Left lobe of liver (tissue), 2 donors: ENCODE measurements at places on chromosomes 5 and 9. TPM values are rescaled to one million over a fixed set of nuclear protein-coding genes. Genes with fewer than 3 reads are reported as not detected.

The MSX2 gene
- total RNA-seq = not detected

The SLC1A3 gene
- 5.6 TPM for total RNA-seq

The CDX1 gene
- 0.15 TPM for total RNA-seq

The VCAN gene
- 2.3 TPM for total RNA-seq

The SYNPO gene
- total RNA-seq = 51.7 TPM

The ACOT12 gene
- 51.6 TPM for total RNA-seq

The ZNF483 gene
- total RNA-seq = 0.53 TPM

The LCN6 gene
- not detected for total RNA-seq

The CHSY3 gene
- total RNA-seq = 0.83 TPM

The PCDHB5 gene
- total RNA-seq = 0.33 TPM

DNA sequence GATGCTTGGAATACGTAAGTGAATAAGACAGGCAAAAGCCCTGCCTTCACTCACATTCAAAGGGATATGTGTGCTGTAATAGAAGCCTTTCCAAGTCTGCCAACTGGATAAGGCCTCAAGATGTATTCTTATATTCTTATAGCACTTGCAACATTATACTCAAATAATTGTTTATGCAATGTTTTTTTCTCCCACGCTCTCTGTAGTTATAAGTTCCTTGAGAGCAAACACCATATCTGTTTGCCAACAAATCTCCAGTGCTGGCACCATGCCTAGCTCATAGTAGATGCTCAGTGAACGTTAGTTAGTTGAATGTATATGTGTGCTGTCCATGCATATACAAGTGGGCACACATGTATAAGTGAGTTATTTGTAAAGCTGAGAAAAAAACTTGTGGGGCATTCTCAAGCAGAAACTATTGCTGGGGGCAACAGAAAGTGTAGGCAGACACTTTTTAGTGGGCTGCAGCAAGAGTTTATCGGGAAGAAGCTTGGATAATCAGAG lies 125.1 kb downstream of the RPS23 start:
- DNase-seq = peak; percentile 44

- no peak for DNase-seq
These were observed 528.0 kb downstream of the BNC2 start for GRCh38 chr9:16342246-16343020.

GRCh38 chr5:130462516-130462915 lies 558.3 kb downstream of the CHSY3 start:
- no peak for DNase-seq

DNA sequence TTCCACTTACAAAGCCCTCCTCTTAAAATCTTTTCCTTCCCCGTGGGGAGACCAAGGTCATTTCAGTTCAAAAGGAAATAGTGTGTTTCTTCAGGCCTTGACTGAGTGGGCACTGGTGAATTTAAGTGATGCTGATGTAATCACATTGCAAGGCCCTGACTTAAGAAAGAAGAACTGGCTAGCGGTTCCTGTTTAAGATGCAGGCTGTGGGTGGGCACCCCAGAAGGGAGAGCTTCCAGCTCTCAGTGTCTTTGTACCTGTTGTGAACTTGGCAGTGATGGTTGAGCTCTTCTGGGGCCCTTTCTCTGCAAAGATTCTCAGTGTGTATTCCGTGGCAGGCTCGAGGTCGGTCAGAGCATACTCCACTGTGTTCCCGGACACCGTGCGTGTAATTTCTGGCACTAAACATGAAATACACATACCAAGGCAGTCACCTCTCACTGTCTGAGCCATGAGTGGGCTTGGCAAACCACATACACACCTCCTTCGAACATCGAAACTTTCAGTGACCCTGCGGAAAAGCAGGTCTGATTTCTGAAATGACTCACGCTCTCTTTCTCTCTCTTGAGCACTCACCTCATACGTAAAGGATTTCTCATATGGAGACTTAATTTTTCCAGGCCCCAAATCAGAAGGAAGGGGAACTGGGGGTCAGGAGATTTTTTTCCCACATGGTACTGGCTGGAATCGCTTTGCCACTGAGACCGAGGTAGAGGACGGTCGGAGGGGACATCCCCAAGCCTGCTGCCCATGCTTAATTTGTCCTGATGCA lies 81.9 kb downstream of the TNC start:
- no peak for DNase-seq

DNA sequence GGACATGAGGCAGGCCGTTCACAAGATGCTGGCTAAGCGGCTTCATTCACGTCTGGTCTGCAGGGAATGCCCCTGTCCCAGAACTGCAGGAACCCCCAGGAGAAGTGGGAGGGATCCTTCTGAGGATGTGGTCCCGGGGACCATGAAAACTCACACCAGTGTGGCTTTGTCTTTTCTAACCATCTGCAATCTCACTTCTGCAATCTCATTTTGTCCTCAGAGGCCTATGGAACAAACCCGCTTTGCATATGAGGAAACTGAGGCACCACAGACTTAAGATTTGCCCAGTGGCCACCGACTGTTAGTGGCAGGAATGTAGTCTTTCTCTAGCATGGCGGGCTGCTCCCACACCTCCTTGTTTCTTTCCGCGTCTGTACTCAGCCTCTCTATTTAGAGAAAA lies 6.9 kb downstream of the CXCL14 start:
- DNase-seq = no peak

DNA sequence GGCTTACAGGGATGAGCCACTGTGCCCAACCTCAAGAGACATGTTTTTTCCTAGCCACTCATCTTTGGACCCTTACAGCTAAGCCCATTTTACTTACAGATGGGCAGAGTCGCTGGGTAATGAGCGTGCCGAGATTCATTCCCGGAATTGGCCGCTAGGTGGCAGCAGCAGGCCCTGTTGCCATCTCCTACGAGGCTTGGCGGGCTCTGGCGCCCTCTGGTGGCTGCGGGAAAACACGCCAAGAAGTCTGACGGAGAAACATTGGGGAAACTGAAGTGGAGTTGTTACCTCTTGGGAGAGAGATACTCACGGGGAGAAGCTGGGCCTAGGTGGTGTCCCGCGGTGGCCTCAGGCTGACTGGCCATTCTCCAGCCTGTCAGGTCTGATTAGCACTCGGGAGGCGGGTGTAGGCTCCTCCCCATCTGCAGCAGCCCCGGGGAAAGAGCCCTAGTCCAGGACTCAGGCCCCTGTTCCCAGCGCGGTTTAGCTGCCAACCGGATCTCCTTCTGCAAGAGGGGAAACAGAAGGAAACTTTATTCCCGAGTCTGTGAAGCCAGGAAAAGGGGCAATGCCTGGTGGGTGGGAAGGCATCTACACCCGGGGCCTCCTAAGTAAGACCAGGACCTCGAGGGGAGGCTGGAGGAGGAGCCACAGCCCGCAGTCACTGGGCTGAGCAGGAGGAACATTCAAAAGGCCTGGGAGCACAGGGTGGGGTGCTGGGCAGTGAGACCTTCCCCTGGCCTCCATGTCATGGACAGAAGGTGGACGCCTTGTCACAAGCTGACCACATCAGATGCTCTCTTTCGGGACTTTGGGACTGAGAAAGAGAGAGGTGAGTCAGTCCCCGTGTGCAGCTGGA lies 9.7 kb downstream of the PTGES2 start:
- peak; percentile 95 for DNase-seq

DNA sequence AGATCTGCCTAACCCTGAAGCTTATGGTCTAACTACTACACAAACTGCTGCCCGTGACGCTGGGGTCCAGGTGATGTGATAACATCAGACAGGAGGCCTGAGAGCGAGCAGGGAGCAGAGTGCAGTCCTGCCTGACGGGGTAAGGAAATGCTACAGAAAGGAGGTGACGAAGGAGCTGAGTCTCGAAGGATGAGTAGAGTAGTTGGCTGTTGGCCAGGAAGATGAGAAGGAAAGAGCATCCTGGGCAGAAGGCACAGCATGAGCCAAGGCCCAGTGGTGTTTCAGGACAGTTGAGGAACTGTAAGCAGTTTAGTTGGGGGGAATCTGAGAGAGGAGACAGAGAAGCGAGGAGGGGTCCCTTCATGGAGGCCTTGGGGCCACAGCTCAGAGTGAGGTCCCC lies 136.0 kb upstream of the TBC1D2 start:
- DNase-seq = no peak

DNA sequence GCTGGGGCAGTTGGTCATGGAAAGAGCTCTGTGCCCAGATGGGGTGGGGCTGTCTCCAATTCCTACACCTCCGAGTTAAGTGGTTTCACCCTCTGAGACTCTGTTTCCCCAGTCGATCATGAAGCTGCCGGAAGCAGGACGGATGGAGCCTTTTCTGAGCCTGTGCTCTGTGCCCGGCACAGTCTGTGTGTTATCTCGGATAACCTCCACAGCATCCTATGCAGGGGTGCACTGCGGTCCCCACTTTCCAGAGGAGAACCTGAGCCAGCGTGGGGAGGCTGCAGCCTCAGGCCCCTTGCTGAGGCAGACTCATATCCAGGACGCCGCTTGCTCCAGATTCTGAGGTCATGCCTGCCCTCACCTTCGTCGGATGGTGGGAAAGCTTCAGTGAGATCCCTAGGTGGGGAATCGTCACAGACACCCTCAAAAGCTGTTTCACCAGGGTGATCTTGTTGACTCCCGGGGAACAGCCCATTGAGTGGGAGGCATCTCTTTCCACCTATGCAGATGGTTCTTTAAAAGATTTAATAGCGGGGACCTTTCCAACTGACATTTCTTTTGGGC lies 6.9 kb upstream of the COL5A1 start:
- DNase-seq = no peak

DNA sequence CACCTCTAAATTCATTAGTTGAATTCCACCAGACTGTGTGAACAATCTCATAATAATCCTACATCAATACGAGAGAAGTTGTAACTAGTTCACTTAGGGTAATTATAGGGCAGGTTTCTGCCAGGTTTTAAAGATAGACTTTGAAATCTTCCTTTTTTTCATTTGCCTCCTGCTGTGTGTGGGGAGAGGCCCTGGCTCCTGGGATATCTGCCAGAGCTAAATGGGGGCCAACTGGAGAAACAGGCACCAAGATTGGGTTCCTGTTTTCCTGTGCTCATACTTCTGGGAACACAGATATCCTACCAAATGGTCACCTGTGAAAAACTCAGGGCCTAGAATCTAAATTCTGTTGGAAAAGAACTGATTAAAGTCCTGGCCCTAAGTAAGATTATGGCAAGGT lies 42.3 kb downstream of the SH3RF2 start:
- peak; percentile 84 for DNase-seq

DNA sequence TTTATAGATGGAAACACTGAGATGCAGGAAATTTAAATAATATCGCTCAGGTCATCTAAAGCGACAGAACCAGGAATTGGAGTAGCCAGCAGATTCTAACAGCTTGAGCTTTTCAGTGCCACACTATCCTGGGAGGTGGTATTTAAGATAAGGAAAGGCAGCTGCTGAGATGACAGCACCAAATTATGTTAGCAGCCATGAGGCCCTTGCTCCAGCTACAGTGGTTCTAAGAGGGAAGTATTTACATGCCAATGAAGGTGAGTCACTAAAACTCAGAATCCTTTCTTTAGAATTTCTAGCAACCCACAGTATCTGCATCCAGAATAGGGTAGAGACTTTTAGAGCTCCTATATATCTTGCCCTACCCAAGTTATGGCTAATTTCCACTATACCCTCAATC lies 127.0 kb upstream of the VLDLR start:
- DNase-seq = no peak

DNA sequence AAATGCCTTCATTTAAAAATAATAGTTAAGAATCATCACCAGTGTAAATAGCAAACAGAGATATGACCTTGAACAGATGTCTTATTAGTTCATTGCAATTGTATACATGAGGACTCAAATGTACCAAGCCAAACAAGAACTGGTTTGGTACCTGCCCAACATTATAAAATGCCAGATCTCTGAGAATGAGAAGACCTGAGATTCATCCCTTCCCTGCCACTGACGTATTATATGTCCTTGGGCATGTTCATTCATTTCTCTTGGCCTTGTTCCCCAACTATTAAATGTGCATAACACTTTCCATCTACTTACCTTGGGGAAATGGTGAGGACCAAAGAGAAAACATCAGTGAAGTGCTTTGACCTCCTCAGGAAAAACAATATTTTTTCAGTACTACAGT lies 33.6 kb upstream of the ERBIN start:
- DNase-seq = no peak

DNA sequence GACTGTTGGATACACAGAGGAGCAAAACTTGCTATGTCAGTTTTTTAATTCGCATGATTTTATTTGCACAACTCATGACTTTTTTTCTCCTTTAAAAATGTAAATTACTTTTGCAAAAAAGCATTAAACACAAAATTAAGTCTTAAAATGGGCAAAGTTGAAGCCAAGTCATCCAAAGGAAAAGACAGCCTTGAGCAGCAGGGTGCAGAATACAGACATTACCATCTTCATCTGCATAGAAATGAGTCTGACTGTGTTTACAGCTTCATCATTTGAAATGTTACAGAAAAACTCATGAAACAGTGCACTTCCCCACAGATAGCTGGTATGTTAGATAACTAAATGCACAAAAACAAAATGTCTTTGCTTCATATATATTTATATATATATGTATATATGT lies 101.4 kb downstream of the TSSK1B start:
- no peak for DNase-seq

GRCh38 chr9:801399-802071 lies 40.0 kb upstream of the DMRT1 start:
- DNase-seq = no peak

- no peak for DNase-seq
These were observed 47.3 kb upstream of the ACTBL2 start for GRCh38 chr5:57529864-57530263.

GRCh38 chr5:27083449-27084415 lies 45.3 kb upstream of the CDH9 start:
- no peak for DNase-seq

DNA sequence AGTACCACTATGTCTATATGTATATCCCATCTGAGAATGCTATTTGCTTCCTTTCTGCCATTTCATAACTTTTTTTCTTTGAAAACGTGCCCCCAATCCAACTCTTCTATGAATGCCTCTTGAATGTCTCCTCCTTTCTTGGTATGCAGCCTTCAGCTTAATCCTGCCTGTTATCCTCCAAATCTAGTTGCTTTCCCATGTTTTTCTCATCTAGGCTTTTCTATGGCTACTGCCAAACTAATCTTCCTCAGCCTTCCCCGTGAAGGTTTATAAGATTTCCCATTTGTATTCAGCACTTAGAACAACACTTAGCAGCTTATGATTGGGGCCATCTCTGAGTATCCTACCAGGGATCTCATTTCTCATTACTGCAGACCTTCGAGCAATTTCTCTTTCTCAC lies 2.5 kb downstream of the TGFBR1 start:
- DNase-seq = no peak

DNA sequence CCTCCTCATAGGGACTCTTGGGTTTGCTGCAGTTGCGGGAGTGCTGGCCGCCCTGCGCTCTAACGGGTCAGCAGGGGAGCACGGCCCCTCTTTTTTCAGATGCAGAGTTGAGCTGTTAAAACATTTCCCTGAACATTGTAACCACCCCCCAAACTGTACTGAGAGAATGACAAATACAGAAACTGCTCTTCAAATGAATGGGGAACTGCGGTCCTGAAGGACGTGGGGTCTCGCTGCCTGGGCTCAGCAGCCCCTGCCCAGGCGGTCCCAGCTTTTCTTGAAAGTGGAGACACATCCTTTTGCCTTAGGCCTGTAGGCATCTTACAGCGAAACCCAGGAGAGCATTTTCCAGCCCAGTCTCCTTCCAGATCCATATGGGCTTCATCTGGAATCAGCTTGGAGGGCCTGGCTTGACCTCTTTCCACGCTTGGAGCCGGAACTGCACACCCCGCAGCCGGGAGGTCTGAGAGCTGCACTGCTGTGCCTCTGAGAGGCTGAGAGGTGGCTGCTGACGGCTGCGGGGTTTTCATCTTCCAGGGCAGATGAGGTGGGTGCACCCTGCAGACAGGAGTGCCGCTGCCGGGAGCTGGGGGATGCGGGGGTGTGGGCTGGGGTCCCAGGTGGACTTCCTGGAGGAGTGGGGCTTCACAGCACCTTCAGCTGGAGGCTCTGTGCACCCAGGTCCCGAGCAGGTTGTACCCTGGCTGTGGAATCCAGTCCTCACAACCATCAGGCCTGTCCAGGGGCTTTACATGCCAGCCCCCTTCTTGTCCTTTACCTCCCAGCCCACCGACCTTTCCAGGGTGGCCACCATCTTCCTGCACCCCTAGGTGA lies 1.2 kb upstream of the AGPAT2 start:
- peak; percentile 47 for DNase-seq
